ENCODE measurements at places on chromosomes 7 and 10.
A peak's percentile ranks its signal among the peaks of the same experiment; 100 is the strongest.

DNA sequence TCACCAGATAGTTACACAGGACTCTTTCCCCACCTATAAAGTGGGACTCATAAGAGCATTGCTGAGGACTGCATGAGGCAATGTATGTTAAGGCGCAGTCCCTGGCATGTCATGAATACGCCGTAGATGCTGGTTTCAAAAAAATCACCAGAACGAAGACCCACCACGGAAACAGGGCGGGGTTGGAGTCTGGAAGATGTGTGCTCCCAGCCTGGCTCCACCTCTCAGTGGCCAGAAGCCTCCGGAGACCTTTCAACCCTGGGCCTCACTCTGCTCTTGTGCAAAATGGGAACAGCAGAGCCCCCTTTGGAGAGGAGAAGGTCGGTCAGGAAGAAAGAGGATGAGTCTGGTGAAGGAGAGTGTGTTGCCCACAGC is 12.4 kb upstream of the ZMIZ1 start:
- DNase-seq, result no peak

DNA sequence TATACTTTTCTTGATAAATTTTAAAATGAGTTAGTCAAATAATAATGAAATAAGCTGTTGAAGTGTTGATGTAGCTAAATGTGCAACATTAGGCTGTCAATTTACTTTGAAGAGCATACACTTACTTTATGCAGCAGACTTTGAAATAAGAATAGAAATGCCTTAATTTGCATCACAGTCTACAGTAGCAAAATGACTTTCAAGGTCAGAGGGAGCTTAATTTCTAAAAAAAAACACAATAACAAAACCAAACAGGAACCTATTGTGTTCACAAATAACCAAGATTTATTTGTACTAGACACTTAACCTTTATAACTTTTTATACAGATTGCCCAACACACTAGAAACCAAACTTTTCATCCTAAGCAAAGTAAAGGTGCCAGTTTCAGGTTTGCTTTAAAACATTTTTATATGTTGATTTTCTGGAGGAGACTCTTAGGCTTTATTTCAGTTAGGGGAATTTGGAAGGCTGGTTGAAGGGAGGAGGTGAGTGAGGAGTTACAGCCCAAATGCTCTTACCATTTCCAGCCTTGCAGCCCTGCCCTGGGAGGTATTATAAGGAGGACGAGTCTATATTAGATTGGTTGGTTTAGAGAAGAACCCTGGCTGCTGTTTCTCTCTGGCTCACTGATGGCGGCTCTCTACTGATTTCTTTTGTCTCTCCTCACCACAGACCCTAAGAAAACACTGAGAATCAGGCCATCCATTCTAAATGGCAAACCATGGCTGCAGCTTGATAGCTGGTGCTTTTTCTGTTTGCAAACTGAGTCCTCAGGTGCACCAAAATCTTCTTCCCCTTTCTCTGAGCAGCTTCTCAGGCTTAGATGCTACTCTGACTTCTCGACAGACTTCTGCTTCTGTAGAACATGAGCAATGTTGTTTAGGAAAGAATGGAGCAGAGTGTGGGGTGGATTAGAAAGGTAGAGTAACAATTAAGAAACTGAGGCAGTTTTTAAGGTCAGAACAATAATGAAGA is 55.2 kb upstream of the RPA3 start:
- DNase-seq, result no peak

- DNase-seq, result no peak
Measured at GRCh38 chr10:119386666-119387065, 155.9 kb downstream of the RGS10 start.

DNA sequence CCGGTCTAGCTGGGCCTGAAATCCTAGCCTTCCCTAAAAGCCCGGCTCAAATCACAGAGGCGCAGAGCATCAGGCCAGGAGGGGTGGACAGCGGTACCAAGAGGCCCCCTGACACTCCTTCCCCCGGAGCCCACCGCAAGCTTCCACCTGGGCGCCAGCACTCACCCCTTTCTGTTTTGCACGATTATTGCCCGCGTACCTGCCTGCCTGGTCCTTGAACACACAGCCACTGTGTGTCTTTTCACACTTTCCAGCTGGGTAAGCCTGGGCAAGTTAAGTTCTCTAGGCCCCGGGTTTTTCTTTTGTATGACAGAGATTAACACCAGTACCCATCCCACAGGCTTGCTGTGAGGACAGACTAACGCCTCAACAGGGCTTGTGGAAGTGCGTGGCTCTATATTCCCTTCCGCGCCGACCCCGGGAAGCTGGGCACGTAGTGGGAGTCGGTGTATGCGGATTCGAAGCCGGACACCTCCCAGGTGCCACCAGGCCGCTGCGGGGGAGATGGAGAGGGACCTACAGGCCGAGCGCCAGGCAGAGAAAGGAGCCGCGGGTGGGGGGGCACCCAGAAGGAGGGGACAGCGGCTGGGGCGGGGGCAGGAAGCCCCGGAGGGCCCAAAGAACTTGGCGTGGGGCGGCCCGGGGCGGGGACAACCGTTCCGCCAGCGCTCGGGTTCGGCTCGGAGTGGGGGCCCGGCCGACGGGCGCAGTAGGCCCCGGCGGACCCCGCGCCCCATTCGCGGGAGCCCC is 792 bp downstream of the ZNF746 start:
- DNase-seq, result peak; percentile 61

- no peak for DNase-seq
Measured at GRCh38 chr10:14294347-14295059, 36.2 kb downstream of the FRMD4A start.

DNA sequence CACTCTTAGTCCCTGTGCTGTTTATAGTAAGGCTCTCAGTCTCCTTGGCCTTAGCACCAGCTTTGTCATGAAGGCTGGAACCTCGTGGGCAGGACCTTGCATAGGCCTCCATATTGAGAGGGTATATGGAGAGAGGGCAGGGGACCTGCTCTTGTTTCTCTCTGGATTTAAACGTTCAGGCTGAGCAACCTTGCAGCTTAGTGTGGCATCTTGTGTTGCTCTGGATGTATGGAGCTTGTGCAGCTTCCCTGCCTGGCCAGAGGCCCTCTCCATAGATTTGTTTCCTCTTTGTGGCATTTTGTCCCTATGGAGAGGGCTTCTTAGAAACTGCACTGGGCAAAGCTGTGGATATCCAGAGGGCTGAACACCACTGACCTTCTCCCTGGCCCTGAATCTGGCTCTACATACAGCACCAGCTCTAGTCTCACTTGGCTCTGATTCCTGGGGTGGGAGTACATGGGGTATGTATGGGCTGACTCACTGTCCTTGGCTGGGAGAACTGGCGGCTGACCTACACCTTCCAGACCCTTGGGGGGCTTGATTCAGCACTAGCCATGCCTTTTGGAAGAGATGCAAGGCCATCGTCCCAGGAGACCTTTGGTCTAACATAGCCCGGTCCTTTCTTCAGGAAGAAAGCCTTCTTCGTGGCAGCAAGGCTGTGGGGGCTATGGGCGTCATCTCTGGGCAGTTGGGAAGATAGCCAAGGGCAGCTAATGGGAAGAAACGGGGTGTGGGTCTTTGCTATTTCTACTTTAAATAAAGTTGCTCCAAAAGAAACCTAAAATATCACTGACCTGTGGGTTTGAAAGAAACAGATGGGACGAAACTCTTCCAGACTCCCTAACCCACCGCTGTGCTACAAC is 30.5 kb downstream of the ITPRIP start:
- no peak for DNase-seq

GRCh38 chr7:917255-918117 is 37.0 kb downstream of the ADAP1 start:
- DNase-seq, result no peak

GRCh38 chr7:114660126-114660486 is 245.5 kb downstream of the FOXP2 start:
- DNase-seq, result peak; percentile 97

- peak; percentile 42 for DNase-seq
Measured at GRCh38 chr10:62594093-62594520, 210.4 kb upstream of the ADO start.
